Esophagus squamous epithelium (tissue), 5 donors: ENCODE measurements at places on chromosomes 2 and 18.

GRCh38 chr2:68812251-68812650 lies 58.9 kb downstream of the BMP10 start:
- H3K27ac ChIP-seq: no peak overlapping the region
- H3K4me1 ChIP-seq: peaks cover 37% of the 10 kb centered on the region
- no peak for DNase-seq
- H3K27me3 ChIP-seq: no peaks in the 10 kb centered on the region
- peaks cover 31% of the 10 kb centered on the region for H3K36me3 ChIP-seq
- no peak overlapping the region for H3K4me3 ChIP-seq

- DNase-seq: no peak
- H3K36me3 ChIP-seq: peaks cover 3% of the 10 kb centered on the region
- H3K4me3 ChIP-seq: no peak overlapping the region
- H3K27me3 ChIP-seq: no peaks in the 10 kb centered on the region
- peaks cover 6% of the 10 kb centered on the region for H3K4me1 ChIP-seq
These were observed 114.5 kb downstream of the METTL8 start for GRCh38 chr2:171319164-171319810.

- no peak overlapping the region for H3K4me3 ChIP-seq
- H3K27me3 ChIP-seq: no peaks in the 10 kb centered on the region
- H3K4me1 ChIP-seq: no peaks in the 10 kb centered on the region
- no peaks in the 10 kb centered on the region for H3K36me3 ChIP-seq
- DNase-seq: no peak
- no peak overlapping the region for H3K27ac ChIP-seq
These were observed 56.6 kb downstream of the STK39 start for GRCh38 chr2:168190590-168191336.

GRCh38 chr18:52715991-52716390 lies 376.0 kb downstream of the DCC start:
- H3K36me3 ChIP-seq: no peaks in the 10 kb centered on the region
- H3K4me1 ChIP-seq: no peaks in the 10 kb centered on the region
- no peak overlapping the region for H3K27ac ChIP-seq

- peaks cover 47% of the 10 kb centered on the region for H3K36me3 ChIP-seq
- no peak for DNase-seq
- H3K27me3 ChIP-seq: no peaks in the 10 kb centered on the region
- H3K27ac ChIP-seq: no peak overlapping the region
These were observed 12.8 kb upstream of the IHH start for GRCh38 chr2:219073413-219074129.

DNA sequence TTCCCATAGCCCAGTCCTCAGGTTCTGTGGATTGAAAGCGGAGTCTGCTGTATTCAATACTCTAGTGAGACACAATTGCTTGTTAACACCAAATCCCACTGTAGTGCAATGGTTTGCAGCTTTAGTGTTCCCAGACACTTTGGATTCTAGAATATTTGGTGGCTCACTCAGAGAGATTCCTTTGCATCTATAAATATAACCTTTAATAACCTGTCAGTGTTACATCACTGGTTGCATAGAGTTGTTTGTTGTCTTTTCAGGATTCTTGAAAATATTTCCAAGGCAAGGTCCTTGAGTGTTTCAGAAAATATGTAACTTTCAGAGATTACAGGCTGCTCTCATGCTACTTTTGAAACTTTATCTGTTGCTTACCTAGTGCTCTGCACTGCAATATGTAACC lies 157.5 kb downstream of the ZEB2 start:
- no peak for DNase-seq
- no peaks in the 10 kb centered on the region for H3K4me1 ChIP-seq
- no peak overlapping the region for H3K4me3 ChIP-seq
- H3K27me3 ChIP-seq: no peaks in the 10 kb centered on the region
- H3K36me3 ChIP-seq: no peaks in the 10 kb centered on the region

DNA sequence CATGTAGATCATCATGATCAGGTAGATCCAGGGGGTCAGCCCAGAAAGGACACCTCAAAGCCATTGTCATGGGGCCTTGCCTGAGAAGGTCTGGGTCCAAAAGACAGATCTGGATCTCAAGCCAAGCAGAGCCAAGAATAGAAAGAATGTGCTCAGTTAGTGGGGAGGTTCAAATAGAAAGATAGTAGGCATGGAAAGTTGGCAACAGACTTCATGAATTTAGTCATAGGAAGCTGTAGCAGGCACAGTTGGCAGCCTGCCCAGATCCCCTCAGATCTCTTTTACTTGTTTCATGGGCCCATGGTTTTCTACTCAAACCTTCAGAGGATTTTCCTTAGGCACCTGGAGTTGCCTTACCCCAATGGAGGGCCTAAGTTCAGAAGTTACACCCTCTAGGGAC lies 767.0 kb downstream of the SLC4A3 start:
- H3K4me3 ChIP-seq: no peak overlapping the region
- no peaks in the 10 kb centered on the region for H3K36me3 ChIP-seq
- no peak overlapping the region for H3K27ac ChIP-seq

GRCh38 chr2:95539836-95540235 lies 52.0 kb upstream of the TRIM43 start:
- H3K36me3 ChIP-seq: no peaks in the 10 kb centered on the region
- H3K4me3 ChIP-seq: no peak overlapping the region
- H3K27me3 ChIP-seq: no peaks in the 10 kb centered on the region
- DNase-seq: no peak
- H3K4me1 ChIP-seq: no peaks in the 10 kb centered on the region

DNA sequence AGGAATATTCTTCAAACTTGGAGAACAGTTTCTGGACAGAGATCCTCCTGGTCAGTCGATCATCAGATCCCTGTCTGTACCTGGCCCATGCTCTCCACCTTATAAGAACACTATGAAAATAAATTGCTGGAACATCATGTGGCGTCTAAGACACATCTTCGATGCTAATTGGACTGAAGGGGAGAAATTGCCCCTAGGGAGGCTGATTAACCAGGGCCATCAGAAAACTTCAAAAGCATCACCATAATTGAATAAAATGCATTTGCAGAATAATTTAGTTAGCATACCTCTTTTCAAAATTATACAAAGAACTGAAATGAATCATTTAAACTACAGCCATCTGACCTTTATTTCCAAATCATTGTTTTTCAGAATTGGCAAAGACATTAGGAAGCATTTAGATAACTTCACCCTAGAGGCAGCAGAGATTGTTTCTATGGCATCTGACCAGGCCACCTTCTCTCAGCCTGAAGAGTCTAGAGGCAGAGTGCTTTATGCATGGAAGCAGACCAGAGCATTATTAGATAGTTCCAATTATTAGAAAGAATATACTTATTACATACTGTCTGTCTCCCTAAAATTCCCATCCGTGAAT lies 48.9 kb upstream of the CNTNAP5 start:
- DNase-seq: no peak
- H3K27me3 ChIP-seq: no peaks in the 10 kb centered on the region
- H3K27ac ChIP-seq: no peak overlapping the region
- no peaks in the 10 kb centered on the region for H3K36me3 ChIP-seq
- H3K4me1 ChIP-seq: no peaks in the 10 kb centered on the region

DNA sequence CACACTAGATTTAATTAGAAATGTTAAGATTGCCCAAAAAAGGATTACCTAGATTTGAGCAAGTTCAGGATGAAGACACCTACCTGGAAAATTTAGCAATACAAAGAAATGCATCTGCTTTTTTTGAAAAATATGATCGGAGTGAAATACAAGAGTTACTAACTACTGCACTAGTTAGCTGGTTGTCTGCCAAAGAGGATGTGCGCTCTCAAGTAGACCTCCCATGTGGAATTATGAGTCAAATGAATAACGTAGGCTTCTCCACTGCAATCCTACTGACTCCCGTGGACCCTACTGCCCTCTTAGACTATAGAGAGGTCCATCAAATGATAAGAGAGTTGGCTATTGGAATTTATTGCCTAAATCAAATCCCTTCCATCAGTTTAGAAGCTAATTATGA lies 2.0 kb downstream of the ANKAR start:
- no peak overlapping the region for H3K27ac ChIP-seq
- H3K4me1 ChIP-seq: peaks cover 30% of the 10 kb centered on the region
- H3K36me3 ChIP-seq: no peaks in the 10 kb centered on the region
- H3K4me3 ChIP-seq: no peak overlapping the region
- no peak for DNase-seq

GRCh38 chr2:140949932-140950331 lies 1180.9 kb downstream of the LRP1B start:
- H3K27me3 ChIP-seq: no peaks in the 10 kb centered on the region
- no peak overlapping the region for H3K4me3 ChIP-seq
- H3K4me1 ChIP-seq: no peaks in the 10 kb centered on the region
- no peak overlapping the region for H3K27ac ChIP-seq

GRCh38 chr2:239821694-239822075 lies 203.5 kb downstream of the NDUFA10 start:
- H3K4me1 ChIP-seq: no peaks in the 10 kb centered on the region
- no peak overlapping the region for H3K4me3 ChIP-seq
- no peaks in the 10 kb centered on the region for H3K27me3 ChIP-seq

GRCh38 chr18:26649193-26649543 lies 100.8 kb upstream of the KCTD1 start:
- no peaks in the 10 kb centered on the region for H3K36me3 ChIP-seq
- no peaks in the 10 kb centered on the region for H3K27me3 ChIP-seq
- no peak overlapping the region for H3K27ac ChIP-seq
- DNase-seq: no peak
- no peak overlapping the region for H3K4me3 ChIP-seq
- no peaks in the 10 kb centered on the region for H3K4me1 ChIP-seq

GRCh38 chr2:191112448-191112901 lies 38.3 kb downstream of the STAT4 start:
- H3K27me3 ChIP-seq: peaks cover 2% of the 10 kb centered on the region
- H3K27ac ChIP-seq: no peak overlapping the region
- no peaks in the 10 kb centered on the region for H3K36me3 ChIP-seq
- H3K4me1 ChIP-seq: no peaks in the 10 kb centered on the region

DNA sequence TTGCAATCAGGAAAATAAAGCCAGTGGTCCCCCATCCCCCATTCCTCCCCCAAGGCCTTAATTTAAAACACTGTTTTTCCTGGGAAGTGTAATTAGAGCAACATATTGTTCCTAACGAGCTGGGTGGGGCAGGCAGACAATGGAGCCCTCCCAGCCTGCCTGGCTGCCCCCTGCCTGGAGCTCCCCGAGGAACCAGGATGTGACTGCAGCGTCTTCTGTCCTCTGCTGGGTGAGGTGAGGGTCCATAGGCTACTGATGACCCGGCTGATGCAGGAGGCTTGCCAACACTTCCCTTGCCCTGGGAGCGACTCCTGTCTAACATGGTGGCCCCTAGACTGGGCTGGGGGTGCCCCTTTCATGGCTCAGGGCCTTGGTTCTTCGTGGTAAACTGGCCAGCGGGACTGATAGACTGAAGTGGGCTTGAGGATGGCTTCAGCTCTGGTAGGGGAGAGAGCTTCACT lies 152.4 kb downstream of the DYSF start:
- no peak for DNase-seq
- H3K27ac ChIP-seq: no peak overlapping the region
- H3K4me3 ChIP-seq: no peak overlapping the region
